ENCODE measurements at places on chromosomes 1 and 21.

DNA sequence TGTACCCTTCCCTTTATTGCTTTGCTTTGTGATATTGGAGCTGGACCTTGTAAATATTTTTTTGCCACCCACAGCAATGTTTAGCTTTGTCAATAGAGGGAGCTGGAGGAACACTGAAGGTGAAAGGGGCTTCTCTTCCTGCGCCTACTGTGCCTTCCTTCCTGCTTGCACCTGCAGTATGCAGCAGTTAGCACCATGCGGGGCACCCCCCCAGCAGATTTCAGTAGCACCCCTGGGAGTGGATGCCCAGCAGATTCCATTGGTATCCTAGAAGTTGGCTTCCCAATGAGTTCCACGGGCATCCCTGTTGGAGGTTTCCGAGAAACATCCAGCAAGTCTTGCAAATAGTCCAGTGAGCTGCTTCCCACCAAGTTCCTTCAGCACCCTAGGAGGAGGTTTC is 25.6 kb downstream of the S100A10 start:
- peak; percentile 33 for DNase-seq

DNA sequence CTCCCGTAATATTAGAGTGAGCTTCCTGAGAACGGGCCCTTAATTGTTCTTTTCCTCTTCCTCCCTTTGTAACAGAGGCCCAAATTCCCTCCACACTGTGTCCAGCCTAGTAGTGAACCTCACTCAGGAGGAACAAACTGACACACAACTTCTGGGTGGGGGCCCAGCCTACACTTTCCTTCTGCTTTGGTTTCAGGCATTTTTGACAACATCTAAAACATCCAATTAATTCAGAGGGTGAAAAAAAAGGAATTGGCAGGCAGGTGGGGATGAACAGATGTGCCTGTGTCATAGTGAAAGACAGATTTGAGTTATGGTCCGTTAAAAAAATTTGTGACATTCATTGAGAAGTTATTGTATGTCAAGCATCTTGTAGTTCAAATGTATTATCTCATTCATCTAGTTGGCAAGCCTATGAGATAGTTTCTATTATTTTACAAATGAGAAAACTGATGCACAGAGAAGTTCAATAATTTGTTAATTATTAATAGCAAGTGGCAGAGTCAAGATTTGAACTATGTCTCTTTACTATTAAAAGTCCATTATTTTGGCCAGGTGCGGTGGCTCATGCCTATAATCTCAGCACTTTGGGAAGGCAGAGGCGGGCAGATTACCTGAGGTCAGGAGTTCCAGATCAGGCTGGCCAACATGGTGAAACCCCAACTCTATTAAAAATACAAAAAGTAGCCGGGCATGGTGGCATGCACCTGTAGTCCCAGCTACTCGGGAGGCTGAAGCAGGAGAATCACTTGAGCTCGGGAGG is 41.6 kb upstream of the LRIG2 start:
- DNase-seq: no peak

GRCh38 chr21:38986806-38987632 is 181.3 kb downstream of the ETS2 start:
- no peak for DNase-seq

- DNase-seq: no peak
Measured at GRCh38 chr1:54695221-54695620, 20.4 kb upstream of the TTC4 start.

- DNase-seq: no peak
Measured at GRCh38 chr1:97038410-97038809, 316.8 kb downstream of the PTBP2 start.

GRCh38 chr1:228455715-228456114 is 31.5 kb upstream of the RNF187 start:
- no peak for DNase-seq

DNA sequence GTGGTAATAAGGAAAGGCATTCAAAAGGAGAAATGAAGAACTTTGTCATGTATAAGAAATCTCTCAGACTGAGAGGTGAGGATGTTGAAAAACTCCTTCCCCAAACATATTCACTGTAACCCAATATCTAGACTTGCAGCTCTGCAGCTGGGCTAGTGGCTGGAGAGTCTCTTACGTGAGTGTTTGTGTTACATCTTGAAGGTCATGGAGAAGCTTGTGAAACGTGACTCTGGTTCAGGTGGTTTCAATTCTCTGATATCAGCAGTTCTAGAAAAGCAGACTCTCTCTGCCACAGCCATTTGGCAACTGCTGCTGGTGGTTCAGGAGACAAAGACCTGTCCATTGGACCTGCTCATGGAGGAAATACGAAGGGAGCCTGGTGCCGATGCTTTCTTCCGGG is 55.0 kb upstream of the EPHA8 start:
- DNase-seq: no peak

DNA sequence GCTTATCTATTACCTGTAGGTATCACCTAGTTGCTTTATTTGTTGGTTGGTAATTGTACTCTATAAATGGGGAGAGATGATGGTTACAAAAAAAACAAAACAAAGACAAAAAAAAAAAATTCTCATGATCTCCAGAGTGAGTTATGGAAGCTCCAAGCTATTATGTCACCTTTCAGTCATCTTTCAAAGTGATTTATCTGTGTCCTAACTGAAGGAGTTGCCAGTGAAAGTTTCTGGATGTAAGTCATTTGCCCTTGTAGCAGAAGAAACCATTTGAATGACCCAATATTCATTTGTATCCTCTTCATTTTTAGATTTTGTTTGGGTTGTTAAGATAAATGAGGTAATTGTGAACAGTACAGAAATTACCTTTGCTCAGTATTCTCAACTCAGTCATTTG is 3.6 kb downstream of the SLC35F3 start:
- DNase-seq: no peak
